ENCODE measurements at places on chromosomes 3 and 15. TPM values are rescaled to one million over a fixed set of nuclear protein-coding genes. Genes with fewer than 3 reads are reported as not detected.

DNA sequence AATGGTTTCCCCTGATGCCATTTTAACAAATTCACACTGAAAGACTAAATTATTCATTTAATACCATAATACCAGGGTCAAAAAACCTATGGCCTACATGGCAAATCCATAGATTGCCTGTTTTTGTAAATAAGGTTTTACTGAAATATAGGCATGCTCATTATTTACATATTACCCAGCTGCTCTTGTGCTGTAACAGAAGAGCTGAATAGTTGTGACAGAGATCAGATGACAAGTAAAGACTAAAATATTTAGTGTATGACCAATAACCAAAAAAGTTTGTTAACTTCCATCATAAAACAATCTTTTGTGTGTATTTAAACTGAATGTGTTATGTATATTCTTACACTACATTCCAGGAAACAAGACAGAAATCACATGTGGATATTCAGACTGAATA, 60.2 kb downstream of the DENND4A start:
- DNase-seq, result no peak

The STRIT1 gene
- not detected for total RNA-seq

DNA sequence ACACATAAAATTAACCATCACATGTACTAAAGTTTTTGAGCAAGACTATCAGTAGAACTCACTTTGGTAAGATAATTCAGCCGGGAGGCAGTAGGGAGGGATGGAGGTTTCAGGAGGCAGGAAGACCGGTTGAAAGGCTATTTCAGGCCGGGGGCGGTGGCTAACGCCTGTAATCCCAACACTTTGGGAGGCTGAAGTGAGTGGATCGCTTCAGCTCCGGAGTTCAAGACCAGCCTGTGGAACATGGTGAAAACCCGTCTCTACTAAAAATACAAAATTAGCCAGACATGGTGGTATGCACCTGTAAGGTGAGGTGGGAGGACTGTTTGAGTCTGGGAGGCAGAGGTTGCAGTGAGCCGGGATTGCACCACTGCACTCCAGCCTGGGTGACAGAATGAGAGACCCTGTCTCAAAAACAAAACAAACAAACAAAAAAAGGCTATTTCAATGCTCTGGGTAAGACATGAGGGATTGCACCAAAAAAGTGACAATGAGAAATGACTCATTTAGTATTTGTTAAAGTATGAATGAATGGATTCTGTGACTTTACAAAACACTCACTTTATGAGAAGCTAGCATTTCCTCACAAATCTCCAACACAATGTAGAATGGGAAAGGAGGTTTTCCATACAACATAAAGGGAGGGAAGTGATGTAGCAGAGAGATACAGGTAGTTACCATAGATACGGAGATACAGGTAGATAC, 43.9 kb downstream of the SH3BP5 start:
- DNase-seq, result no peak

DNA sequence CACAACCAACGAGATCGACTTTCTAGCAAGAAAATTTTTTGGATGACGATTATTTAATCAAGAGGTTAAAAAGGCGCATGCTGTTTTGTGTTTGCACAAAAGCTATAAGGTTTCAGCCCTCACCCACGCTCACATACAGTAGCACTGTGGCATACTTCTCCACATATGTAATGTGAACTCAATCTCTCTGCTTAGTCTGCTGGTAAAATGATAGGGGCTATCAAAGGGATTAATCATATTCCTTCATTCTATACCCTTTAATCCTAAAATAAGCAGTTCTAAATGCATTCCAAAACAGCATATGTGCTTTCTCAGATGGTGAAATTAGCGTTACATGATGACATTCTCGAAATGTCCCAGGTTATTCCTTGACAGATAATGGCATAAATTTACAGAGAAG, 196.9 kb upstream of the PRICKLE2 start:
- no peak for DNase-seq

- DNase-seq, result no peak
Measured at GRCh38 chr15:83204697-83205096, 2.9 kb downstream of the HDGFL3 start.

DNA sequence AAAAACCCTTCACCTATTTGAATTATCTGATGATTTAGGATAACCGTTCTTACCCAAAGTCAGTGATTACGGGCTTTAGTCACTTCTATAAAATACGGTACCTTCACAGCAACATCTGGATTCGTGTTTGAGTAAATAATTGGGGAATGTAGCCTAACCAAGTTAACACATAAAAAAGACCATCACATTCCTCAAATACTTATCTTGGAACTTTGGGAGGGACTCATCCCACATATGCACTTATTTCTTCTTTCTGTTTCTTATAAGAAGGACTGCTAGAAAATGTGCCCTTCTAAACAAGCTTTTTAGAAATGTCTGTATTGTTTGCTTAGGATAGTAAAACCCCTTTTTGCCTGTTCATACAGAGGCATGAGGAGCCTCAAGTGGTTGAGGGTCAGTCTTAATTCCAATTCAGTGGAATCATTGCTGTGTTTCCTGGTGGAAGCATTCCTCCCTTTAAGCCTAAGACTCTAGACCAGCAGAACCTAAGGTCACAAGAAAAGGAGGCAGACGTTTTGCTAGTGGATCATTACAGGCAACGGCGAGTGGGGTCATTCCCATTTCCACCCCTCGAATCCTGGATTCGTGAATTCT, 67.5 kb downstream of the TMEM44 start:
- DNase-seq, result no peak

GRCh38 chr3:28951772-28952556, 328.9 kb upstream of the RBMS3 start:
- DNase-seq, result no peak

- no peak for DNase-seq
Measured at GRCh38 chr3:185084901-185085300, 68.0 kb downstream of the C3orf70 start.

The ACAN gene
- total RNA-seq, result not detected

The TCTA gene
- total RNA-seq, result 21.2 TPM

DNA sequence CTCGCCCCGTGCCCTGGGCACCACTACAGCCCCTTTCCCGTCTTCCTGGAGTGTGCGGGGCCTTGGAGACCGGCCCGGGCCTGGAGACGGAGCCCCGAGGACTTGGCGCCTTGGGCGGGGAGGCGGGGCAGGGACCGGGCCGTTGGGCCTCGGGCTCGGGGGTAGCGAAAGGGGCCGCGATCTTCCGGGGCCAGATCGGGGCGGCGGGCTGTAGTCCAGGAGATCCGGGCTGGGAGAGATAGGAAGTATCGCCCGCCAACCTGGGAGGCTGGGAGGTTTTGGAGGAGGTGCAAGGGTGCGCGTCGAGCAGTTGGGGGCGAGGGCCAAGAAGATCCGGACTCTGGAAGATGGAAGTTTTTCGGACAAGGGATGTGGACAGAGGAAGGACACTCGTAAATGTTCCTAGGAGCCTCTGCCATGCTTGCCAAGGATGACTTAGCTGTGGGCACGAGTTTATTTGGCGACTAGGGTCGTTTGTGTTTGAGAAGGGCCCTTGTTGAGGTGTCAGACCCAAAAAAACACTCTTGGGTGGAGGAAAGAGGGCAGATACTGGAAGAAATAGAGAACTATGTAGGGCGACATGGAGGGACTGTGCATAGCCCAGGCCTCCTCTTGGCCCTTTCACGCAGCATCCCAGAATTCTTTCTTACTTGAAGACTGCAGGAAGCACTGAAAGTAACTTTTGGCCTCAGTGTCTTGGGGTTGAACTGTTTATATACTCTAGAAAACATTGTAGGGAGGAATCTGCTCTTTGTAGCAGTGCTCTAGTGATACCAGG, 712 bp downstream of the RTF1 start:
- DNase-seq, result peak; percentile 85

GRCh38 chr15:89184886-89185526, 36.4 kb downstream of the RLBP1 start:
- no peak for DNase-seq
